ENCODE measurements at places on chromosomes 7 and 10. TPM values are rescaled to one million over a fixed set of nuclear protein-coding genes. Genes with fewer than 3 reads are reported as not detected.

- H3K27me3 ChIP-seq = no peaks in the 10 kb centered on the region
- no peak overlapping the region for H3K27ac ChIP-seq
- no peaks in the 10 kb centered on the region for H3K36me3 ChIP-seq
- DNase-seq = no peak
- no peak overlapping the region for H3K4me3 ChIP-seq
Observed at GRCh38 chr7:142250705-142251104, 7.2 kb downstream of the PRSS58 start.

DNA sequence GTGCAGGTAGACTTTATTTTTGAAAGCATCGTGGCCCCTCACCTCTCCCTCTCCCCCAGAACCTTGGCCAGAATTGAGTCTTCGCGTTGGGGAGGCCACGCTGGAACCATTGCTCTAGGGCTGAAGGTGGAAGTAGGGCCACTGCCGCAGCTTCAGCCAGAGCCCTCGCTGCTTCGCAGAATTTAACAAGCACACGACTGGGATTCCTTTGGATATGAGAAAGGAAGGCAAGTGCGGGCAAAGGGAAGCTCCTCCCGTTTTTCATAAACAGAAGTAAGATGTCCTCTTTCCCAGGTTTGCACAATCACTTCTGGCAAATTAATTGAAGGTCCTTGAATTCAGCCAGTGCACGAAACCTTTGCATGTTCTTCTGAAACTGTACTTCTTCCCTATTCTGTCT is 168.1 kb downstream of the CCDC3 start:
- H3K27me3 ChIP-seq = no peaks in the 10 kb centered on the region
- no peak overlapping the region for H3K4me3 ChIP-seq
- no peak overlapping the region for H3K27ac ChIP-seq
- H3K4me1 ChIP-seq = no peaks in the 10 kb centered on the region

Gene IGF2BP3
- total RNA-seq = 11.3 TPM

DNA sequence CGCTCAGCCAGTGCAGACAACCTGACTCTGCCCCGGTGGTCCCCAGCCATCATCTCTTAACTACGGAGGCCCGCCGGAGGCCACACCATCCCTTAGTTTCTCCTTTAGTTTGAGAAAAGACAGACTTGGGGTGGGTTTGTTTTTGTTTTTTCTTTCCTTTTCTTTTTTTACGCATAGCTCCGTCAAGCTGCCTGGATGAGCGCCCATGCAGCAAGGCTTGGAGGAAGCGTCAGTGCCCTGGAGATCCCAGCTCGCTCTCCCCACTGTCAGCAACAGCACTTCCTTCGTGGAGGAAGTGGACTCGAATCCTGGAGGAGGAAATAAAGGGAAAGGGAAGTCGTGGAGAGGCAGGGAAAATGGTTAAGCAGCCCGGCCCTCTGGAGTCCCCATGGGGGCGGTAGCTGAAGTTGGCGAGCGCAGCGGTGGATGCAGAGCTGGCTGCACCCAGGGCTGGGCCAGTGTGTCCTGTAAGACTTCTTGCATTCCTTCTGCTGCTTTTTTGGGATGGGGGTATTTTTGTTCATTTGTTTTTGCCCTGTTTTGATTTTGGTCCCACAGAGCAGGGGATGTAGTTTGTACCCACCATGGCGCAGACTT is 35.9 kb upstream of the GJD4 start:
- no peak for DNase-seq
- no peak overlapping the region for H3K4me3 ChIP-seq
- peaks cover 41% of the 10 kb centered on the region for H3K36me3 ChIP-seq

Gene PNLIPRP1
- not detected for total RNA-seq

- no peaks in the 10 kb centered on the region for H3K36me3 ChIP-seq
- H3K27ac ChIP-seq = no peak overlapping the region
- no peak for DNase-seq
- no peaks in the 10 kb centered on the region for H3K27me3 ChIP-seq
- H3K4me1 ChIP-seq = peaks cover 18% of the 10 kb centered on the region
- no peak overlapping the region for H3K4me3 ChIP-seq
Observed at GRCh38 chr10:119543814-119544642, 1.5 kb upstream of the RGS10 start.

- H3K36me3 ChIP-seq = no peaks in the 10 kb centered on the region
- H3K27me3 ChIP-seq = no peaks in the 10 kb centered on the region
- H3K4me3 ChIP-seq = no peak overlapping the region
- no peak for DNase-seq
Observed at GRCh38 chr7:1516586-1517251, 12.5 kb upstream of the INTS1 start.

- no peak for DNase-seq
- no peaks in the 10 kb centered on the region for H3K4me1 ChIP-seq
- no peak overlapping the region for H3K27ac ChIP-seq
- H3K4me3 ChIP-seq = no peak overlapping the region
- no peaks in the 10 kb centered on the region for H3K27me3 ChIP-seq
Observed at GRCh38 chr10:81101062-81101461, 563.4 kb downstream of the SH2D4B start.

Gene TSPAN15
- 0.52 TPM for total RNA-seq

DNA sequence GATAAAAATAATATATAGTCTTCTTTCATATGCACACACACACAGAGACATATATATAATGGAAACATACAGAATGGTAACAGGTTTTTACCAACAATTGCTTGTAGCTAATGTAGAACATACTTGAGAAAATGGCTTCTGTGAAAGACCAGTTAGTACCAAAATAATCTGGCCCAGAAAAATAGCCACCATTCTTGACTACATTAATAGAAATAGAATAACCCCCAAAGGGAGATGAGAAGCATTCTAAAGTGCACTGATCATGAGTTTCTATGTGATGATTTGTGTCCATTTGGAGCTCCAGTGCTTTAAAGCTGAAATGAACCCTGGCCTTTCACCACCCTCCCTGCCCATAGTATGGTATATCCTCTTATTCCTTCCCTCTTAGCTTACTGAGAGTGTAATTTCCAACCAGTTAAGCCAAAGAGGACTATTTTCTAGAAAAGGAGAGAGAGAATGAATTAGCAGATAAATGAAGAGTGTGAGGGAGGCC is 22.9 kb upstream of the IFIT2 start:
- H3K4me1 ChIP-seq = no peaks in the 10 kb centered on the region
- no peak for DNase-seq
- H3K27ac ChIP-seq = no peak overlapping the region
- H3K27me3 ChIP-seq = no peaks in the 10 kb centered on the region
- no peaks in the 10 kb centered on the region for H3K36me3 ChIP-seq
- no peak overlapping the region for H3K4me3 ChIP-seq

DNA sequence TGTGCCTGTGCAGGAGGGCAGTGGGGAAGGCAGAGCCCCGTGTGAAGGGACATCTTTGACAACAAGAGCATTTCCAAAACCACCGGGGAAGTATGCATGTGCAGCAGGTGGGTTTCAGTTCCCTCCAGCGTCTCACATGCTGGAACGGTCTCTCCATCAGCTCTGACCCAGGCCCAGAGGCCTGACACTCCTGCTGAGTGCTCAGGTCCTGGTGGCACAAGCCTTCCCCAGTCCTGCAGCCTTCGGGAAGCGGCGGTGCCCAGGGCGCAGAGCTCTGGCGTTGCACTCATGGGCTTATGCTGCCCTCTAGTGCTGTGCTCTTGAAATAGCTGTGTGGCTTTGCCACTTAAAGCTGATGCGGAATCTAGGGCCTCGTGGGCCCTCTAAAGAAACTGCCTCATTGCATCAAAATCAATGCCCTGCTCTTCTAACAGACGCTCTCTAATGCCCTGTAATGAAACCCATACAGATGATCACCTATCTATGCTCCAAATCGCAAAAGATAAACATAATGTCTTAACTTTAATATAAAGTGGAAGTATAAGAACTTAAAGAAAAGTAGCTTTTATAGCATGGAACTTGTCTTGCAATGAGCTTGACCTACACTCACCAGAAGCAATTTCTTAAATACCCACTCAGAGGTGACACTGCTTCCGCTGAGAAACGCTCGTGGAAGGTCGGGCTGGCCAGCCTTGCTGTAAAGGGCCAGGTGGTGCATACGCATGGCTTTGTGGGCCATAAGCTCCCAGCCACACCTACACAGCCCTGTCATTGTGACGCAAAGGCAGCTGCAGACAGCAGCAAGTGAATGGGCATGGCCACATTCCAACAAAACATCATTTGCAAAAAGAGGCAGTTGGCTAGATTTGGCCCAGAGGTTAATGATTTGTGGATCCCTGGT is 38.6 kb downstream of the CLRN3 start:
- no peaks in the 10 kb centered on the region for H3K27me3 ChIP-seq
- H3K4me1 ChIP-seq = peaks cover 32% of the 10 kb centered on the region
- no peak overlapping the region for H3K4me3 ChIP-seq
- peak; percentile 76 for DNase-seq

GRCh38 chr10:69241575-69241974 is 21.4 kb downstream of the HKDC1 start:
- no peak overlapping the region for H3K4me3 ChIP-seq
- no peaks in the 10 kb centered on the region for H3K27me3 ChIP-seq
- no peaks in the 10 kb centered on the region for H3K4me1 ChIP-seq
- H3K27ac ChIP-seq = no peak overlapping the region

GRCh38 chr7:33143996-33144718 is 14.8 kb downstream of the BBS9 start:
- H3K27me3 ChIP-seq = no peaks in the 10 kb centered on the region
- H3K4me1 ChIP-seq = no peaks in the 10 kb centered on the region
- no peak overlapping the region for H3K4me3 ChIP-seq
- no peak overlapping the region for H3K27ac ChIP-seq
- DNase-seq = no peak

GRCh38 chr7:157609932-157610640 is 273.3 kb downstream of the DNAJB6 start:
- no peaks in the 10 kb centered on the region for H3K36me3 ChIP-seq
- no peak for DNase-seq
- no peaks in the 10 kb centered on the region for H3K27me3 ChIP-seq

Gene PRSS1
- not detected for total RNA-seq

Gene C7orf57
- total RNA-seq = not detected

DNA sequence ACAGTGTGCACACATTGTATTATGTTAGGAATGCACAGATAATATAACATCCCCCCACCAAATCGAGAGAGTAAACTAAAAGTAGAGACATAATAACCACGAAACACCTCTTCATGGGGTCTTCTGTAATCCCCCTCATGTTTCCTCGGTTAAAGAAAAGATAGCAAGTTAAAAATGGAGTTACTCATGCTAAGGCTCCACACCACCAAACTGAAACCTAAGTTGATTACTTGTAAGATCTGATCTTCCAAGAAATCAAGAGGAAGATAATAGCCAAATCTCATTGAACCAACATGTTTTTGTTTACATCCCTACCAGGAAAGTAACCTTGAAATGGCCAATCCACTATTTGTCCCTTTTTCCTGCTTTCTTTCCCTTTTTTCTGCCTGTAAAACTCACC is 11.7 kb upstream of the ETV1 start:
- H3K27me3 ChIP-seq = no peaks in the 10 kb centered on the region
- no peak for DNase-seq
- no peak overlapping the region for H3K27ac ChIP-seq
- no peak overlapping the region for H3K4me3 ChIP-seq

Gene ANXA8L1
- not detected for total RNA-seq

DNA sequence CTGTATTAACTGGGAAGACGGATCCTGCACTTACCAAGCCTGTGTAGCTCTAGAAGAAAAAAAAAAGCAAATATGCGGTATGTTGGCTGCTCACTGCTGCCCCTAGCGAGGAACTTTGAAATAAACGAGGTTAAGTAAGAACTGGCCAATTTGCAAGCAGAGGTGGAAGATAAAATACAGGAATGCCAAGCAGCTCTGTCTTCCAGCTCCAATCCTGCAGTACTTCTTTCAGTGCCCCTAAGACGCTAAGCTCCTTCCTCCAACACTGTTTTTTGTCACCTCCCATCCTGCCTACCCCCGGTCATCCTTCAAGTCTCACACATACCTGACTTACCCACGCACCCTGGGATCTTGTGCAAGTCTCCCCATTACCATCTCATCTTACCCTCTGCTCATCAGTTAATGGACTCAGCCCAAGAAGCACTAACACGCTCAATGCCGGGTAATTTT is 809 bp downstream of the C10orf143 start:
- peak overlapping the region; percentile 97 for H3K4me3 ChIP-seq
- no peaks in the 10 kb centered on the region for H3K36me3 ChIP-seq
- H3K27ac ChIP-seq = peak overlapping the region; percentile 87
- peak; percentile 90 for DNase-seq
- H3K4me1 ChIP-seq = peaks cover 23% of the 10 kb centered on the region

- no peaks in the 10 kb centered on the region for H3K36me3 ChIP-seq
- H3K27ac ChIP-seq = no peak overlapping the region
- H3K4me1 ChIP-seq = no peaks in the 10 kb centered on the region
- DNase-seq = no peak
- H3K4me3 ChIP-seq = no peak overlapping the region
- no peaks in the 10 kb centered on the region for H3K27me3 ChIP-seq
Observed at GRCh38 chr10:131698986-131699385, 201.8 kb upstream of the PPP2R2D start.

GRCh38 chr10:23994459-23995046 is 214.4 kb upstream of the KIAA1217 start:
- no peak overlapping the region for H3K4me3 ChIP-seq
- H3K27ac ChIP-seq = no peak overlapping the region
- no peak for DNase-seq
- H3K36me3 ChIP-seq = no peaks in the 10 kb centered on the region
- H3K27me3 ChIP-seq = no peaks in the 10 kb centered on the region

GRCh38 chr7:100914879-100915447 is 19.3 kb upstream of the ACHE start:
- no peak for DNase-seq
- H3K4me1 ChIP-seq = no peaks in the 10 kb centered on the region
- no peak overlapping the region for H3K27ac ChIP-seq
- H3K27me3 ChIP-seq = no peaks in the 10 kb centered on the region
- no peak overlapping the region for H3K4me3 ChIP-seq
- no peaks in the 10 kb centered on the region for H3K36me3 ChIP-seq

DNA sequence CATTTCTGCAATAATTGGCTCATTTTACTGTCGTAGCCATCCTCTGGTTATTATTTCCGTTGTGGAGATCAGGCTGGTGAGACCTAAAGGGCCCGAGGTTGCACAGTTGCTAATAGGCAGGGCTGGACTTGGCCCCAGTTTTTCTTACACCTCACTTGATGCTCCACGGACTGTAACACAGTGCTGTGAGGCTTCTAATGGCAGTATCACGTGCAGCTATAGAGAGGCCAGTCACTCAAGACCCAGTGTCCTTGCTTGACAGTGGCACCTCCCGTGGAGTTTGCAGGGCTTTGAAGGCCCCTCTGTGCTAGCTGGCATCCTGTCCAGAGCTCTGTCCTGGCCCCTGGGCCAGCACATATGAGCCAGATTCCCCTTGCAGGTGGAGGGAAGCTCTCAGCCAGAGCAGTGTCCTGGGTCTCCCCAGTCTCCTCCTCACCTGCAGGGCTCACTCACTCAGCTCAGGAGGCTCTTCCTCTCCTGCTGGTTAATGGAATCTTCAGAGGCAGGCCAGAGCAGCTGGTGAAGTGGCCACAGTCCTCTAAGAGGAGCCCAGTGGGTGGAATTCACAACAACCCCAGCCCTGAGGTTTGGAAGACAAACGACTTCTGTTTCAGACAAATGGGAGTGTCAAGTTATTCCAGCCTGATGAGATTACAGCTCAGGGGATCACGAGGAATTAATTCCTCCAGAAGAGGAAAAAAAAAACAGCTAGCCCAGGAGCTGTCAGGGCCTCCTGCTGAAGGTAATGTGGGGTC is 114.2 kb upstream of the FAM180A start:
- no peaks in the 10 kb centered on the region for H3K4me1 ChIP-seq
- H3K27ac ChIP-seq = no peak overlapping the region
- H3K4me3 ChIP-seq = no peak overlapping the region

Gene CCL24
- total RNA-seq = not detected

GRCh38 chr10:87500646-87501048 is 4.0 kb upstream of the MINPP1 start:
- no peak overlapping the region for H3K4me3 ChIP-seq
- DNase-seq = no peak
- H3K27ac ChIP-seq = no peak overlapping the region
- H3K27me3 ChIP-seq = no peaks in the 10 kb centered on the region
- H3K36me3 ChIP-seq = no peaks in the 10 kb centered on the region
- H3K4me1 ChIP-seq = peaks cover 6% of the 10 kb centered on the region

All from B cell (primary cell).